NCI-H1694 (cell line): ENCODE measurements at places on chromosomes 7 and 10.
A peak's percentile ranks its signal among the peaks of the same experiment; 100 is the strongest.

GRCh38 chr7:120898715-120899499, 41.0 kb upstream of the TSPAN12 start:
- DNase-seq: no peak

- no peak for DNase-seq
Measured at GRCh38 chr7:147556317-147556716, 1034.2 kb upstream of the C7orf33 start.

GRCh38 chr7:135386181-135386580, 123.7 kb downstream of the CNOT4 start:
- DNase-seq: no peak

- DNase-seq: no peak
Measured at GRCh38 chr7:49376817-49377375, 396.5 kb upstream of the VWC2 start.

- no peak for DNase-seq
Measured at GRCh38 chr7:22842973-22843372, 20.3 kb upstream of the TOMM7 start.

GRCh38 chr10:76115471-76116155, 684.2 kb downstream of the LRMDA start:
- no peak for DNase-seq

DNA sequence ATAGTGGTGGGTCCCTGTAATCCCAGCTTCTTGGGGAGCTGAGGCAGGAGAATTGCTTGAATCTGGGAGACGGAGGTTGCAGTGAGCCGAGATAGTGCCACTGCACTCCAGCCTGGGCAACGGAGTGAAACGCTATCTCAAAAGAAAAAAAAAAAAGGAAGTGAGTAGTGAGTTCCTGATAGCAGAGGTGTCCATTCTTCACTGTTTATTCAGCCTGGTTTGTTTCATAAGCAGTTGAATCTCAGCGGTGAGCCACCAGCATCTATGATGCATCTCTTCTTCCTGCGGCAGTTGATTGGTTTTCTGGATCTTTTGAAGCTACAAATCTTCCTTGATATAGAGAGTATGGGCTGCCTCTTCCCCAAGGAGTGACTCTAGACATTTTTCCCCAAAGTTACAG, 316.1 kb upstream of the MTPN start:
- no peak for DNase-seq

- no peak for DNase-seq
Measured at GRCh38 chr7:123472750-123473445, 61.5 kb downstream of the IQUB start.

DNA sequence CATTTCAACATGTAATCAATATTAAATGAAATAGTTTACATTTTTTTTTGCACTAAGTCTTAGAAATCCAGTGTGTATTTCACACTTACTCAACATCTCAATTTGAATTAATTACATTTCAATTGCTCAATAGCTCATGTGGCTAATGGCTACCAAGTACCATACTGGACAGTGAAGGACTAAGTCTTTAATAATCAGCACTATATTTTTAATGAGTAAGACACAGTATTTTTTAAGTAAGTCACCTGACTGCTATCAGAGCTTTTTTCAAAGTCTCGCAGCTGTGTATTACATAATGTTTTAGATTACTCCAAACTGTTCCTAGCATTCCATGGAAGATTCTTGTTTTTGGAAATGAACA, 19.6 kb downstream of the WASL start:
- DNase-seq: no peak

- peak; percentile 7 for DNase-seq
Measured at GRCh38 chr10:36888925-36889573, 236.3 kb upstream of the ANKRD30A start.

GRCh38 chr10:74898201-74898976, 72.0 kb downstream of the KAT6B start:
- DNase-seq: no peak
